Activated CD8-positive, alpha-beta memory T cell treated with anti-CD3 and anti-CD28 coated beads, Interleukin-2, amount 50 U/mL, for 4 hours (primary cell): ENCODE measurements at places on chromosomes 1 and 21.
A peak's percentile ranks its signal among the peaks of the same experiment; 100 is the strongest.

DNA sequence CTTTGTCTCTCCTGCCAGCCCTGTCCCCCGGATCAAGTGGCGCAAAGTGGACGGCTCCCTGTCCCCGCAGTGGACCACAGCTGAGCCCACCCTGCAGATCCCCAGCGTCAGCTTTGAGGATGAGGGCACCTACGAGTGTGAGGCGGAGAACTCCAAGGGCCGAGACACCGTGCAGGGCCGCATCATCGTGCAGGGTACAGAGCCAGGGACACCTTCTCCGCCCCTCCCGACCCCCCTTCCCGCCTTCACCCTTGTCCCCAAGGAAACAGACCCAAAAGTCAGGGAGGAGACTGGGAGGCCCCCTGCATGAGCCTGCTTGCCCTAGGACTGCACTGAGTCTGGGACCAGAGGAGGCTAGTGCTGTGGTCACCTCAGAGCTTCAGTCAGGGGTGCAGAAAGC lies 18.2 kb downstream of the CNTN2 start:
- DNase-seq: no peak

DNA sequence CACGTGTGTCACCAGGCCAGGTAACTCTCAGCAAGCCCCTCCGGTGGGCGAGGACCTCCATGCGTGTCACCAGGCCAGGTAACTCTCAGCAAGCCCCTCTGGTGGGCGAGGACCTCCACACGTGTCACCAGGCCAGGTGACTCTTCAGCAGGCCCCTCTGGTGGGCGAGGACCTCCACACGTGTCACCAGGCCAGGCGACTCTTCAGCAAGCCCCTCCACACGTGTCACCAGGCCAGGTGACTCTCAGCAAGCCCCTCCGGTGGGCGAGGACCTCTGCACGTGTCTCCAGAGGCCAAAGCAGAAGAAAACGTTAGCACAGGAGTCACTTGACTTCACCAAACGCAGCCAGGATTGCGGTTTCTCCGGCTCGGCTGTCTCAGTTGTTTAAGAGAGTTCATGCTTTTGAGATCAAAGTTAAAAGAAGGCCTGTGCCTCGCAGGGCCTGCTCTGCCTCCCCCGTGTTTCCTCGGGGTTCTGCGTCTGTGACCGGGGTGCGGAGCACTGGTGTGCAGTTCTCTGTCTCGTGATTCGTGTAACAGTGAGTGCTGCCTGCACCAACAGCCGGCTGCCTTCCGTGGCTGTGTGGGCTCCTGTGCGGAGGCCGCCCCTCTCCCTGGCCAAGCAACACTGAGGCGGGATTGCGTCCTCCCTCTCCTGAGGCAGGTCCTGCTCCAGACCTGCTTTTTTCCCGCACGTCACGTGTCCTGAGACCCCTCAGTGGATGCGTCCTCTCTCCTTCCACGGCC lies 56.6 kb downstream of the PRKCZ start:
- DNase-seq: no peak

GRCh38 chr1:903721-904271 lies 19.9 kb upstream of the SAMD11 start:
- peak; percentile 21 for DNase-seq

- DNase-seq: no peak
Measured at GRCh38 chr1:41672641-41673361, 188.3 kb upstream of the EDN2 start.

GRCh38 chr21:43815107-43815613 lies 25.8 kb downstream of the RRP1 start:
- no peak for DNase-seq

DNA sequence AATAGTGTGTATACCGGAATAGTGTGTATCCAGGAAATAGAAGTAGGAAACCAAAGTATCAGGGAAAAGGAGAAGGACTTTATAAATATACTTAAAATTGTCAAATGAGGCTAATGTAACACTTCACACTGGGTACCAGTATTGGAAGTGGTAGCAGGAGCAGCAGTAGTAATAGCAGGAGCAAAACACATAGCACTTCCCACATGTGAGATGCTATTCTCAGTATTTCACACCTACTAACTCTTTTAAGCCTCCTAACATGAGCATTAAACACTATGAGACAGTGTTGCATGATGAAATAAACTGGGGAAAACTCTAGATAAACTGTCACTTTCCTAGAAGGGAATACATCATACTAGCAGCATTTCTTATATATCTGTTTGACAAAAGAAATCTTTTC lies 376.7 kb downstream of the VAV3 start:
- no peak for DNase-seq

- DNase-seq: no peak
Measured at GRCh38 chr1:113046569-113046968, 26.4 kb upstream of the LRIG2 start.

DNA sequence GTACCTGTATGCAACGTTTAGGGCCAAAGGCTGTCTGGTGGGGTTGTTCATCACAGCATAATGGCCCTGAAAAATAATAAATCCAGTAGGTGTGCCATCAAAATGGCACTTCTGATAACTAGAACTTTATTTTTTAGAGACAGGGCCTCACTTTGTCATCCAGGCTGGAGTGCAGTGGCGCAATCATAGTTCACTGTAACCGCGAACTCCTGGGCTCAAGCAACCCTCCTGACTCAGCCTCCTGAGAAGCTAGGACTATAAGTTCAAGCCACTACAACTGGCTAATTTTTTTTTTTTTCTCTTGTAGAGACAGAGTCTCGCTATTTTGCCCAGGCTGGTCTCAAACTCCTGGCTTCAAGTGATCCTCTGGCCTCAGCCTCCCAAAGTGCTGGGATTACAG lies 4.7 kb downstream of the SNAPIN start:
- no peak for DNase-seq

- no peak for DNase-seq
Measured at GRCh38 chr1:54716299-54717047, 812 bp downstream of the TTC4 start.

DNA sequence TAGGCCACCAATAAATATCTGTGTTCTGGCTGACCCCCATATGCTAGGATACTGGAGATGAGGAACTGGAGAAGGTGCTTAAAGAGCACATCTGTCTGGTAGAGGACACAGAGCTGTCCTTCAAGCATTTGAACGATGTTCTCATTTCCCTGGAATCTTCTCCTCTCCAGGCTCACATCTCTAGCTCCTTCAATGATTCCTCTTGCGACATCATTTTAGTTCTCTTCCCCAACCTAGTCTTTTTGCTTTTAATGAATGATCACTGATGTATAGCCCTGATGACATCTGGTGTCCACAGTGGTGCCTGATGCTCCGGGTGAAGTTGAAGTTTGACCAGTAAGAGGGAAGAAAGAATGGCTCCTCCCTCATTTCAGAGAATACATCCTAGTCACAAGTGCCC lies 80.8 kb upstream of the UBE2U start:
- no peak for DNase-seq
